ENCODE measurements at places on chromosomes 5 and 9.

GRCh38 chr5:39631958-39632357 is 207.2 kb upstream of the DAB2 start:
- no peak for DNase-seq

DNA sequence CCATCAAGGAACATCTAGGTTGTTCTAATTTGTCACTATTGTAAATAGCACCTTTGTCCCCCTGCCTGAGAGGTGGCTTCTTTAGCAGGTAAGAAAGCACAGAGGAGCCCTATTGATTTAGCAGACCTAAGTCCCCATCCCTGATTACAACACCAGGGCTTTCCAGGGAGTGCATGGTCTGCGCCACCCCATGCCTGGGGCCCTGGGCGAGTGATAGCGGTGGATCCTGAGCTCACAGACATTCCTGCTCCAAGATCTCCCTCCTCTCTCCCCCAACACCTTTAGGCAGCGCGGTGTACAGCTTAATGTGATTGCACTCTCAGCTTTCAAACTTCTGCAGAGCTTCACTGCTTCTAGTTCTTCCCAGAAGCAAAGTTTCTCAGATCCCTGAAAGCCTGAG is 67.4 kb upstream of the WWC1 start:
- no peak for DNase-seq

DNA sequence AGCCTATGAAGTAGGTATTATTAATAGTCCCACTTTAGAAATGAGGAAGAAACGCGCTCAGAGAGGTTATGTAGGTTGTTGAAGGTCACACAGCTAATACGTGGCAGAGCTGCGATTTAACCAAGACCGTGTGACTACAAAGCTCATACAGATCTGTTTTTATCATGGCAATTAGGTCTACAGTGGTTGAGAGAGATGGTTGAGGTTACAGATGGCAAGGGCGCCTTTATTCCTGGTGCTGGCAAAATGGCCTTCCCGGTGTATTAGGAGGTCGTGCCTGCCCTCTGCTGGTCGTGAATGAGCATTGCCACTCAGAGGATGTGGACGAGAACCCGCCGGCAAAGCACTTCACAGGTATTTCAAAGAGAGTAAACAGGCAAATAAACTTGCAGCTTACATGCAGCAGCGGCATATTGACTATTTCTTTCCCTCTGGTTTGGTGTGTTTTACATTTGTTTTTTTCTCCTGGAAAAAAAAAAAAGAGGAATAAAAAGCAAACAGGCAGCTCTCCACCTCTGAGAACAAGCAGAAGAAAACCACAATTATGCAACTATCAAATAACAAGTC is 65.3 kb upstream of the EGFLAM start:
- DNase-seq: peak; percentile 70

- DNase-seq: no peak
Observed at GRCh38 chr9:24413651-24414050, 132.0 kb downstream of the IZUMO3 start.

GRCh38 chr5:179269781-179270543 is 75.3 kb downstream of the ADAMTS2 start:
- DNase-seq: no peak

DNA sequence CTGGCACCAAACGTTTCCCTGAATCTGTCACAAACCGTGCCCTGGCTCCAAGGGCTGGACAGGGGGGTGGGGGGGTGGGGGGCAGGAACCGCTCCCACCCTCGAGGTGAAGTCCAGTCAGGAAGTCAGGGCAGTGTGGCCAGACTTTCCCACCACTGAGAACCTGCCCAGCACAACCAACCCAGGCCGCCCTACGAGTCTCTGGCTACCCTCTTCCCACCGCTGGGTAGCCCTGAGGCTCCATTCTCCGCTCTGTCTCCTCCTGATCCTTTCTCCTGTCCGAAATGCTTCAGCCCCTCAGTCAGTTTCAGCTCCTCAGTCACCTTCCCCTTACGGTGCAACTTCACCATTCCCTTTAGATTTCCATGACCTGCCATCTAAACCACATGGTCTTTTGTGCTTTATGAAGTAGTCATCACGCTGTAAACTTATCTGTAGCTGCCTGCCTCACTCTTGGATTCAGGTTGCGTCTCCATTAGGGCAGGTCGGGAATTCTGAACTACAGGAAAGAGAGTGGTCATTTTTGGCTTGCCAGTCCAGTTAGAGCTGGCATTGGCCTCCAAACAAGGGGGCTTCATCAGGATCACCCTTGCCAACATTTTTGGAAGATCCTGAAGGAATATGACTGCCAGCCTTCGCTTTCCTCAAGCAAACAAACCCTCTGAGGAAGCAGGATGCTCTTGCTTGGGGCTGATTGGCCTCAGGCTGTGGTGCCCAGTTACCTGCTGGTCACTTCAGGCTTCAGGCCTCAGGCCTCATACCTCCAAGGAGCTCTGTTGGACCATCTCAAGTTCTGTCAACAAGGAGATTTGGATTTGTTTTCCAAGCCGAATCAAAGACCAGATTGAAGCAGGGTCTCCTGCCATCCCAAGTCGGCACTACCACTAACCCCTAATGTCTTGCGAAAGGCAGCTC is 794 bp upstream of the DCAF12 start:
- DNase-seq: no peak

DNA sequence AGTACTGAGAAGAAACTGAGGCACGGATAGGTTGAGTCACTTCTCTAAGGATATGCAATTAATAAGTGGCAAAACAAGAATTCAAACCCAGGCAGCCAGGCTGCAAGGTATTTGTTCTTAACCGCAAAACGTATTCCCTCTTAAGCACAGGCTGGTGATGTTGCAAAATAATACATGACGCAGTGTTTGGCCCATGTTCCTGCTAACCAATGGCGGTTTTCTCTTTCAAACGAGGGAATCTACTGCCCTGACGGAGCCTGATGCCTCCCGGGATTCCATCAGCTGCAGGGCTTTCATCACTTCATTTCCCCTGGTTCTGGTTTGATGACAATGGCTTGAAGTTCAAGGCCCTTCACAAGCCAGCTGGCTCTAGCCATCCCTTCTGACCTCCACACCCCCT is 154.8 kb downstream of the SLIT3 start:
- DNase-seq: no peak

- DNase-seq: no peak
Observed at GRCh38 chr5:115050866-115051265, 118.8 kb downstream of the TRIM36 start.

GRCh38 chr5:160353379-160353778 is 17.0 kb downstream of the C1QTNF2 start:
- DNase-seq: no peak

DNA sequence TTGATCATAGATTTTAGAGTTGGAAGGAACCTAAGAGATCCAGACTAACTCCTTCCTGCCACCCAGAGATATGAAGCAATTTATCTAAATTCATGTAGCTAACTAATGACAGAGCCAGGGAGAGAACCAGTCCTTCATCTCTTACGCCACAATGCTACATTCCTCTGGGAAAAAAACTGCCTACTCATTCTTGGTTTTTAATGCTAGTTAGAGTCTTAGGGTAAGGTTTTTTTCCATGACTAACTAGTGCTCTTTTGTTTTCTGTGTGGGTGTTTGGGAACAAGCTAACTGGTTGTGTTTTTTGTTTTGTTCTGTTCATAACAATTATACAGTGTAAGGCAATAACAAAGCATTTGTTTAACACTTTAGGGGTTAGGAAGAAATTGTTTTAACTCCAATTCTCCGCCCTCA is 52.4 kb downstream of the SLC44A1 start:
- no peak for DNase-seq

GRCh38 chr9:34034698-34035065 is 14.0 kb downstream of the UBAP2 start:
- DNase-seq: no peak

DNA sequence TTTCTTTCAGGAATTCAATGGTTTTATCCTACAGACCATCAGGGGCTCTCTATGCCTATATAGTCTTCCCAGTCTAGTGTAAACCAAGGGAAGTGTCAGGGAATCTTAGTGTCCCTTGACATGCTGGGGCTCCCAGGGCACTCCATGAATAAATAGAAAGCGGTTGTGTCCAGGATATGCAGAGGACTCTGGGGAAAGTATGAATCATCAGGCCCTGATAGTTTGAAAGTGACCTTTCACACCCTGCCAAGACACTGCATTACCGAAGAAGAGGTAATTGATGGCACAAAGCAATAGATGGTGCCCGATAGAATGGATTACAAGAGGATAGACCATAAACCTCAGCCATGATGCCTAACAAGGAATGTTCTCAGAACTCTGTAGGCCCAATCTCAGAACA is 163.3 kb upstream of the DAPK1 start:
- DNase-seq: no peak

- no peak for DNase-seq
Observed at GRCh38 chr9:130347036-130347435, 81.5 kb downstream of the HMCN2 start.

DNA sequence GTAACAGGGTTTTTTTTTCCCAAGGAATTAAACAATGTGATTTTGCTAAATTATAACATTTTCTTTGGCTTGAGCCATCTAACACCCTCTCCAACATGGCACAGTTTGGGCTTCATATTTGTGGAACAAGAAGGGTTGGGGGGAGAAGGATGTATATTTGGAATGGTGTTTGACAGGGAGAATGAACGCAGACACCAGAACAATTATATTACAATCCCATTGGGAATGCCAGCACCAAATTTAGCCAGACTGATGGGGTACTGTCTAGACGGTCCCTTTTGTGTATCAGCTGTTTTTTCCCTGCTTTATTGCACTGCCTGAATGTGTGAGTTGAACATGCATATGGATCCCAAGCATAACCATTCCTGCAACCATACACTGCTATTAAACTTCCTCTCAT is 130.9 kb upstream of the TMEM161B start:
- no peak for DNase-seq

DNA sequence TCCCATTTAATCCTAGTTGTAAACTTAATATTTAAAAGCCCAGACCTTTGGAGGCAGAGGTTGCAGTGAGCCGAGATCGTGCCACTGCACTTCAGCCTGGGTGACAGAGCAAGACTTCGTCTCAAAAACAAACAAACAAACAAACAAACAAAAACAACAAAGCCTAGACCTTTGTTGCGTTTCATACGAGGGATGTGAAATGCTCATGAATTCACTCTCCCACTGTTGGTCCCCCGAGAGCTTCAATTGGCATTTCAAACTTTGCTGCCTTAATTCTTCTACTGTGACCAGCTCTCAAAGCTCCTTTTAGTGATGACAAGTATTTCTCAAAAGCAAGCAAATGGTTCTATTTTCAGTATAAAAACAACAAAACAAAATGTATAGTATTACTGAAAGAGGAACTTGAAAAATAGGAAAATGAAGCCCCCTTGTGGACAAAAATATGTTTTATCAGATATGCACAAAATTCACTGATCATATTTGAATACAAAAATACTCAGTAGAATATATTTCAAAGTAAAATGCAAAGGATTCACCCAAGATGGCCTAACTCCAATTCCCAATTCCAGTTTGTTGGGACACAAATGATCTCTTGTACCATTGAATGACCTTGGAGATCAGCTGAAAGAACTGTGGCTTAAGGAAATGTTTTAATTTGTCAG is 140.4 kb downstream of the ESM1 start:
- no peak for DNase-seq

- no peak for DNase-seq
Observed at GRCh38 chr9:16039988-16040761, 487.3 kb downstream of the CCDC171 start.

GRCh38 chr5:177491429-177491945 is 5.9 kb downstream of the PDLIM7 start:
- peak; percentile 50 for DNase-seq

GRCh38 chr5:107915176-107915812 is 244.6 kb upstream of the EFNA5 start:
- DNase-seq: no peak

DNA sequence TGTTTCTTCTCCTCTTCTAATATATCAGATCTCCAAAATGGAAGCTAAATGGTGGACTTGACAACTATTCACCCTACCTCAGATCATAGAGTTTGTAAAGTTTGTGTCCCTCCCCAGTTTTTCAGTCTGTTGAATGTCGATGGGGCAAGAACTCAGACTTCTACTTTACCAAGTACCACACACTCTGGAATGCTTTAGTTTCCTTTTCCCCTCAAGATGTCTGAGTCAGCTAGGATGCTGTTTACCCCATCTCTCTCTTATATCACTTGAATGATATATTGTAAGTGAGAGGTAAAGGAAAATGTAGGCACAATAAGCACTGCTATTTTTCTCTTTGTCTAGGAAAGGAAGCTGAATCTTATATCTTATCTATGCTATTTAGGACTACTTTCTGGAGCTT is 25.9 kb upstream of the TAL2 start:
- no peak for DNase-seq

GRCh38 chr5:67404256-67405100 is 207.9 kb upstream of the CD180 start:
- DNase-seq: no peak

DNA sequence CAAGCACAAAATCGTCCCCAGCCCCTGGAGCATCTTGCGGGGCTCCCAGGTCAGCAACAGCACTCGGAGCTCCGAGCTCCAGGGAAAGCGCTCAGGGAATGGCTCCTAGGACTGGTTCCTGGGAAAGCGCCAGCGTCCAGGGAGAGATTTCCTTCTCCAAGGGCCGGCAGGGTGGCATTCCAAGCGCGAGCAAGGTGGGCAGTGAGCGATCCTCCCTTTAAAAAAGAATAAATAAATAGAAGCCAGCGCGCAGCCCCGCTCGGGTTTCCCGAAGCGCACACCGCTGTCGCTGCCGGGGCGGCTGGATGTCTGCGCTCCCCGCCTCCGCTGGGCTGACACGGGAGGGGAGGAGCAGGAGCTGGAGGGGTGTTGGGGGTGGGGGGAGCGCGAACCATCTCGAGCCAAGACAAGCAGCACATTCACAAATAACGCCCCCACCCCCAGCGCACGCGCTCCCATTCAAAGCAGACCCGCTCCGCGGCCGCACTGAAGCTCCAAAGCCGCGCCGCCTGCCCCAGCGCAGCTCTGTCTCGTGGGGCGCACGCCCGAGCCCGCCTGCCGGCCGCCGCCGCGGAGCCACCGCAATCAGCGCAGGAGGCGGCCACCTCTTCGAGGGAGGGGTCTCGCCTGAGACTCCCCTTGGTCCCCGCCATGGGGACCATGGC is 327.4 kb downstream of the SH3GL2 start:
- DNase-seq: no peak

DNA sequence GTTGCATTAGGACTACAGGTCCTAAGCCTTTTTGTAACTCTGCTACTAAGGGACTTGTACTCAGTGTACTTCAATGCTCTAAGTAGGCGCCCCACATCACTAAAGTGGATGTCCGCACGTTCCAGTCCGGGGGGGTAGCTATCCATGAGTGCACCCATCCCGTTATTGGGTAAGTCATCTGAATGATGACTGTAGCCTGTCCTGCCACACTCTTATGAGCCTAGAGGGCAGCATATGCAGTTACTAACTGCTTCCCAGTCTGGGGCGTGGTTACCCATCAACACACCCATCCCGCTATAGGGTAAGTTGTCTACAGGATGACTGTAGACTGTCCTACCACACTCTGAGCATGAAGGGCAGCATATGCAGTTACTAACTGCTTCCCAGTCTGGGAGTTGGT is 1053.9 kb downstream of the PTPRD start:
- no peak for DNase-seq

DNA sequence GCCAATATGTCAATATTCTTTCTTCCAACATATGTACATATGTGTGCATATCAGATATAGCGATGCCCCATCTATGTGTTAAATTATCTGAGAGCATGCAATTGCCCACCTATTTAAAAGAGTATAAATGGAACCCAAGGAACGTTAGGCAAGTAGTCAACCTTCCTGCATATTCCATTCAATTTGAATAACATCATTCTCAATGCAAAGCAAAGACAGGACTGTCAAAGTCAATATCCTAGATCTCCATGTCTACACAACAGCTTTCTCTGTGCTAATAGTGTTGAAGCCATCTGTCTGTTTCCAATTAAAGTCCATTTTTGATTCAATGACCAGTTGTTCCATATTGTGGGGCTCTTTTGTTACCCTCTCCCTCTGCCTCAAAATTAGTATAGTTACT is 85.3 kb upstream of the COX7C start:
- no peak for DNase-seq

Measured in stimulated activated CD4-positive, alpha-beta T cell treated with anti-CD3 and anti-CD28 coated beads, Interleukin-2, amount 100 ng/mL, for 24 hours (primary cell).